ENCODE measurements at places on chromosomes 11 and 22.

GRCh38 chr11:39664023-39664422 lies 1795.4 kb downstream of the LRRC4C start:
- no peak for DNase-seq

GRCh38 chr11:15276621-15277020 lies 161.9 kb downstream of the INSC start:
- no peak for DNase-seq

DNA sequence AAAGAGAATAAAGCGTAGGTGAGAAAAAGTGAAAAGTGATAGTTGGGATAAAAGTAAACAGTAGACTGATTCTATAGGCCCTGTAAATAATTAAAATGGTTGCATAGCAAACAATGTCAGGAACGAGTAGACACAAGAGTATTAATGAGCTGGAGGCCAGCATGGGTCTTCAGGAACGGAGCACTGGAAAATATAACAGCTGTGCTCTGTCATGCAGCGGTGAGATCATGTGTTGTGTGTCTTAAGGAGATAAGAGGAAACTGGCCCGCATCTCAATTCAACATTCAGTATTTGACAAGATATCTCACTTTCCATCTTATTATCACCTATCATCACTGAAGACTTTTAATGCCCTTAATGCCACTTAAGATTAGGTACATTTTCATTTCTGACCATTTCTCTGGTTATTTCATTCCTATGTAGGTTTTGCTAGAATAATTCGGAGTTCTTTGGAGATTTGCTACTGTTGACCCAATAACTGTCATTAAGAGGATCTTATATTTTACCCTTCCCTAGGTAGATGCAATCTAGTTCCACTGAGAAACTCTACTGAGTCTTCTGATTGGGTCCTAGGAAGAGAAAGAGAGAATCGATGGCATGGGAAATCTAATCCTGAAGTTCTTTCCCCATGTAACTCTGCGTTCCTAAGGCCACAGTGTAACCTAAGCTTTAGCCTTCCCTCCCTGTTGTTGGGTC lies 35.5 kb upstream of the VWA5A start:
- DNase-seq = no peak

DNA sequence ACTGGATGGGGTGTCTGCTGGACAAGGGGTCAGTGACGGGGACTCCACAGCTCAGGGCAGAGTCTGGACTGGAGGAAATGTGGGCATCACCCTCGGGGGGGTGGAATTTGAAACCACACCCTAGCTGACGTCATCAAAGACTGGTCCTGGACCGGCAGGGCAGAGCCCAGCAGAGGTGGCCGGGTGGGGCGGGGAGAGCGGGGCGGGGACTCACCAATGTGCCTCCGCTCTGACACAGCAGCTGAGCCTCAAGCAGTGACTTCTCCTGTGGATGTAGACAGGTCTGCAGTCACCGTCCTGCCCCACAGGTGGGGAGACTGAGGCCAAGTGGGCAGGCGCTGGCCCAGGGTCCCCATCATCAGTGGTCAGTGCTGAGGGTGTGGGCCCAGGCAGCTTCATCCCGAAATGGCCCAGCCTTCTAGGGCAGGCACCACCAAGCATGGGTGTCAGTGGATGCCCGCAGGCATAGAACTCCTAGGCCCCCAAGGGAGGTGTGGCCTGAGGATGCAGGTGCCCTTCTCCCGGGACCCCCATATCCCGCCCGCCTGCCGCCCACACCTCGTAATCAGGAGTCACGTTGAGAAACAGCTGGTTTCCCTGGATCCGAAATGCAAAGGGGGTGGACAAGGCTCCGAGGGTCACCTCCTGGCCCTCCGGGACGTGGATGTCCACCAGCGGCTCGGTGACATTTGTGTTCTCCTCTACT lies 603 bp downstream of the CDHR5 start:
- no peak for DNase-seq

- DNase-seq = no peak
These were observed 5.7 kb downstream of the DIXDC1 start for GRCh38 chr11:111942829-111943228.

DNA sequence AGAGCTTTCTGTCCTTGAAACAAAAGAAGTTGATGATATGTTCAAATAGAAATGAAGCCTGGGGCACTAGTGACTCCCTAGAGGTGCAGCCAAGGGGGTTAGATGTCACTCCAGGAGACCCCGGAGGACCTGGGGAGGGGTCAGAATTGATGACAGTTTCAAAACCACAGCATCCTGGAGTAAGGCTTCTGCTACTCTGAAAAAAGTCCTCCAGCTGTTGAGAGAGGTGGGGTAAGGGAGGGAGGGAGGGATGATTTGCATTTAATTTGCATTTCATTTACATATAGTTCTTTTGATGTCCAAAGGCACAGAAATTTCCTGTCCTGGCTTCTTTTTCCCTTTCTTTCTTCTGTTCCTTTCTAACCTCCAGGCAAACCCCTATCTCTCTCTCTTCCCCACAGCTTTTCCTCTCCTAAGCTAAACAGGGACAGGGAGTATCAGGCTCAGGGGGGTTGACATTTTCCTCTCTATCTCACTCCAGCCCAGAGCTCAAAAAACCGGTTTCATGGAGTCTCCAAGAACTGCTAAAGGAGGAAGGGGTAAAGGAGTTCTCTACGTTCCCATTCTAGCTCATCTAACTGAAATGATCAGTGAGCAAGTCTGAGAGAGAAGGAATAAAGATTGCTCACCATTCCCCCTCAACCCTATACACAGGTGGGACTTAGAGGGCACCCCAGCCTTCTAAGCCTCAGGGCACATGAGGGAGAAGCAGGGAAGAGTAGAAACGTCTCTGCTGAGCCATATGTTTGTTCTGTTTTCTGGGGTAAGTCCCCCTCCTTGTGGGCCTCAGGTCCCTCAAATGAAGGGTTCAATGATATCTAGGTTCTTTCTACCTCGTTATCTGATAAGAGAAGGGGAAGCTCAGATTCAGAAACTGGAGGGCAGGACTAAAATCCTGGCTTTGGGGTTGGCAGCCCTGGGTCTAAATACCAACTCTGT lies 3.5 kb upstream of the POU2F3 start:
- no peak for DNase-seq

GRCh38 chr22:49466878-49467595 lies 360.6 kb downstream of the BRD1 start:
- DNase-seq = no peak

DNA sequence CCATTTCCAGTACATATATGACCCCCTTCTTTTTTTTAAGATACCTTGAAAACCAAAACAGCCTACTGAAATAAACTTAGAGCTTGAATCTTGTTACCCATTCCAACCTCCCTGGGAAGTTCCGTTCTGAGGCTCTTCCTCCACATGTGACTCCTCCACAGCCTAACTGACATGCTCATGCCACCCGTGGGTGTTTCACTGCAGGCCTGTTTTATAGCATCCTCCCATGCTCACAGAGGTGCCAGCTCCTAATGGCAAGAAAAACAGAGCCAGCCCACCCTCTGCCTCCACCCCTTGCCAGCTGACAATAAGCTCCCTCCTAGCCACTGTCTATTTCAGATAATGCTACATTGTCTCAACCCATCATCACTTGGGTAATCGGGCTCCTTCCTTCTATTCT lies 97.6 kb upstream of the E2F8 start:
- no peak for DNase-seq

GRCh38 chr11:849104-849824 lies 6.6 kb downstream of the TSPAN4 start:
- peak; percentile 53 for DNase-seq

DNA sequence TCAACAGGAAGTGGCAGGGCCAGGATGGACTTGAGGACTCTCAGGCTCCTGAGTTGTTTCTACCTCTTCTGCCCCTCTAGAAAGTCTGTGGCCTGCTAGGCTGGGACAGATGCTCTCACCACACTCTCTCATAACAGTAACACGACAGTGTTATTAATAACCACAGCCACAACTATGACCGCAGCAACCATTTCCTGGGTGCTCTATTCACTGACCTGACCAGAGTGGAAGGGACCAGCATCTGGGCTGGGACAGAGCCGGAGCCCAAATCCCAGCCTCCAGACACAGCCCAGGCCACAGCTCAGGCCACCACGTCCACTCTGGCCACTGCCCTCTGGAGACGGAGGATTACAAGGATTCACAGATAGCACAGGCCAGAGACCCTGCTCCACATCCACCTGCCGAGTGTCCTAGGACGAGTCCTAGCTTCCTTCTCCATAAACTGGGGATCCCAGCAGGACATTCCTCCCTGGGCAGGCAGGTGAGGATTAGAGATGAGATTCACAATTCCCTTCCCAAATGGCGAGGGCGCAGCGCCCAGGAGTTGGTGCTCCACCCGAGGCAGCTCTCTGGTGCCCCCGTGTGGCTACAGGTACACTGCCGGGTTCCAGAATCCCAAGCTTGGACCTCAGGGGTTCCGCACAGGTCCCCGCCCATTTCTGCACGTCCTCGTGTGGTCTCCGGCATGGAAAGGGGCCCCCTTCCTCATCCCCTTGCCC lies 7.1 kb downstream of the PNPLA5 start:
- DNase-seq = peak; percentile 26

DNA sequence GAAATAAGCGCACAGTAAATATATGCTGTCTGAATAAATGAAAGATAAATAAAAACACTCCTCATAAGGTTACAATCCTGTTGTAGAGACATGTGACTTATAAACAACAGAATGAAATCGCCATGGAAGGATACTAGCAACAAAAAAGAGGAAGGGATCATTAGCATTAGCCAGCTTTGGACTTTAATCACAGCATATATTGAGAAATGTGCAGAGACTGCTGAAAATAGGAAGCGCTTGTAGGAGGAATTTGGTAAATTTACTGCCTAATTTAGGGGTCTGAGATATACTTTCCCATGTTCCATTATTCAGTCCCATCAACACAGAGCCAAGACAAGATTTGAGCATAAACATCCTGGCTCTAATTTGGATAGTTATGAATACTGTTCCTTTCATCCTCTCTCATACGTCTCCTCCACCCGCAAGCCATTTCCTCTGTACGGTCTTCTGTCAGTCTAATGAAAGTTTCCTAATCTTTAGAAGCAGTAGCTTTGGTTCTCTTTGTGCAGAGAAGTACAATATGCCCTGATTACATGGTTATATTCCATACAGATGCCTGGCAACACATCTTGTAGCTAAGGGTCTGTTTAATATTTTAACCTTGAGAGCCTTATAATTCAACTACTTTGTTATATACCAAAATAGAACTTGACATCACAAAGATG lies 37.1 kb upstream of the AKIP1 start:
- no peak for DNase-seq

DNA sequence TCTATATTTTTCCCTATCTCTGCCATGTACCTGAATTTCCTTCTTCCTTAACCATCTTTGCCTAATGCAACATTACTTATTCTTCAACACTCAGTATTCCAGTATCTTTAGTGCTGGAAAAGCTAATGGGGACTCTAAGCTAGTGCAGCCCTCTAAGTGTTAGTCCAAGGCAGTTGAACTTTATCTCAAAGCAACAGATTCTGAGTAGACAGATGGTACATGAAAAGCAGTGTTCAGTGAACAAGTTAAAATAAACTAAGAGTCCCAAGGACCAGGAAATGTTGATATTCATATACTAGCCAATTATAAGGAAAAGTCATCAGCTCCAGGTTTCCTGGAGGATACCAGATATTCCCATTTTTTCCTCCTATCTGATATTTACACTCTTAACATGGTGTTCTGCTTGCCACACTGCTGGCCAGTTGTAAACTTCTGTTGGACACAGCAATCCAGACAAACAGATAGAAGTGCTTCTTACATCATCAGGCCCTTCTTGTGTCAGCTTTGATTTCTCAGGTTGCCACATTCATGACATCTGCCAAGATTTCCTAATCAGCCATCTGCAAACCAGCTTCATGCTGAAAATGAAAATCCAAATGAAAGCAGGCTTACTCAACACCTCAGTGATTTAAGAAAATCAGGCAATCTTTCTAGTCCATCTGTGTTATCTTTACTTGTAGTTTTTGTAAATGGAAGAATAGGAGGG lies 255.9 kb upstream of the POU2AF2 start:
- no peak for DNase-seq

- no peak for DNase-seq
These were observed 4.3 kb downstream of the SBF1 start for GRCh38 chr22:50470491-50470890.

GRCh38 chr11:125517116-125517770 lies 21.2 kb upstream of the FEZ1 start:
- DNase-seq = peak; percentile 90

DNA sequence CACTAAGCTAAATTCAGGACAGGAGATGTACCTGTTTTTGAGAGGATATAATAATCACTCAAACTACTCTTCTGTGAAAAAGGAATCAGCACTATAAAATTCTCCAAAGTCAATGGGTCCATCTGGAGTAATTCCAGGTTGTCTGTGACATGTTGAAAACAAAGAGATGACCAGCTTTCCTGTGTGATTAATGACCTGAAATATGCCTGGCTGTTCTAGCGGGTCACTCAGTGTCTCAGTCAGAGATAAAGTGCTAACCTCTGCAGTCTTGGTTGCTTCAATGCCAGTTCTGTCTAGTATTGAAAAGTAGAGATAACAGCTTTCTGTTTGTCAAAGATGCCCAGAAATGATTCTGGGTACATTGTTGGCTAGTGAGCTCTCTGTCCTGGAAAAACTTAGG lies 722.6 kb upstream of the TENM4 start:
- DNase-seq = no peak

GRCh38 chr11:34166806-34167740 lies 61.6 kb downstream of the NAT10 start:
- no peak for DNase-seq

GRCh38 chr11:10824888-10825287 lies 16.2 kb upstream of the EIF4G2 start:
- no peak for DNase-seq

DNA sequence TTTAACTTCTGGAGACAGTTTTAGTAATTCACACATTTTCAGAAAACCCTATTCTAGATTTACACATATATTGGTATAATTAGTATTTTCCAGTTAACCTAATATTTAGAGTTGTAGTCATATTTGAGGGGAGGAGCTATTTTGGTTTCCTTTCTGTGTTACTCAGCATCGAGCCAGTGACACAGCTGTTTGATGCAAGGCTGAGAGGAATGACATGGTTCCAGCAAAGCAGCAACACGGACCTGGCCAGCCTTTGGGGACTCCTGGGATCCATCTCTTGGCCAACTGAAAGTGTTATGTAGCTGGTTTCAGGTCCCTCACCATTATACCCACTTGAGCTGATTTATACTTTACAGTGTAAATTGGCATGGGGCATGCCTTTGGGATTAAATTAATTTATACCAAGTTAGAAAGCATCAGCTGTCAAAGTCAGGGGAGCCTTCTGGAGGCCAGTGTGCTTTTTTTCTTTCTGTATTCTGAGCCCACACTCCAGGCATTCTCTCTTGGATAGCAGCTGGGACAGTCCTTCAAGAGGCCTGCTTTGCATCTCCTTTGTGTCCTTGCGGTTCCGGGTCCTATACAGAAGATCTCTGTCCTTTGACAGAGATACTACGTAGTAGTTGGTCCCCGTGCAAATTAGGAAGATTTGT lies 91.3 kb upstream of the SLC25A18 start:
- no peak for DNase-seq

GRCh38 chr11:293852-294661 lies 5.1 kb downstream of the PGGHG start:
- DNase-seq = no peak

Measured in COR-L47 (cell line).